Endodermal cell (in vitro differentiated cells): ENCODE measurements at places on chromosomes 5 and 9.
A peak's percentile ranks its signal among the peaks of the same experiment; 100 is the strongest.

DNA sequence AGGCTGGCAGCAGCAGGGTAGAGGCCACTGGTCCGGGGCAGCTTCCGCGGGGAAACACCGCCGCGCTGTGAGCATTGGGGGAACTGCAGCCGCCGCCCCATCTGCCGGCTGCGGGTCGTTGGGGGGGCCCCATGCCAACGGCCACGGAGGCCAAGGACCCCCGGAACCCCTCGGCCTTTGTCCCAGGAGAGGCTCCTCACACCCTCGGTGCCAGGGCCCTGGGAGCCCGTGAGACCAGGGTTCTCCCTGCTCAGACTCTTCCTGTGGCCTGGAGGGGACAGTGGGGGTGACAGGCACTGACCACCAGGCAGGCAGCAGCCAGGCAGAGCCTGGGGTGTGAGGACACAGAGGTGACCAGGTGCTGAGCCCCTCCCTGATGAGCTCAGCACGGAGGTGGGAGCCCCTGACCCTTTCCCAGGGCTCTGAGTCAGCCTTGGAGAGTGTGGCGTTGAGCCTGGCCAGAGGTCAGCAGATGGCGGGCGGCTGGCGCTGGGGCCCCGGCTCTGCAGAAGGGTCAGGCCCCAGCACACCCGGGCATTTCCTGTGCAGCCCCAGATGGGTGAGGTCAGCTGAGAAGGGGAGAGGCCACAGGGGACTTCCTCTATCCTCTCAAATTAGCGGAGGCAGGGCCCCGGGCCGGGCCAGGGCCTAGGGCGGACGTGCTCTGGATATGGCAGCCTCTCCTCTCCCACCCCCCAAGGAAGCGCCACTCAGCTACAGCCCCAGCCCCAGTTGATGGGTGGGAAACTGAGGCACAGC, 17.9 kb upstream of the EGFL7 start:
- no peak overlapping the region for H3K27ac ChIP-seq
- peak; percentile 87 for DNase-seq
- H3K36me3 ChIP-seq: no peaks in the 10 kb centered on the region
- H3K4me3 ChIP-seq: no peak overlapping the region
- H3K4me1 ChIP-seq: no peaks in the 10 kb centered on the region

GRCh38 chr5:118921866-118922265, 66.5 kb downstream of the DTWD2 start:
- no peaks in the 10 kb centered on the region for H3K27me3 ChIP-seq
- H3K4me3 ChIP-seq: no peak overlapping the region
- no peak overlapping the region for H3K27ac ChIP-seq
- DNase-seq: no peak

GRCh38 chr5:17930346-17930745, 296.1 kb downstream of the TAF11L14 start:
- no peaks in the 10 kb centered on the region for H3K4me1 ChIP-seq
- H3K36me3 ChIP-seq: no peaks in the 10 kb centered on the region
- H3K4me3 ChIP-seq: no peak overlapping the region
- no peak overlapping the region for H3K27ac ChIP-seq

DNA sequence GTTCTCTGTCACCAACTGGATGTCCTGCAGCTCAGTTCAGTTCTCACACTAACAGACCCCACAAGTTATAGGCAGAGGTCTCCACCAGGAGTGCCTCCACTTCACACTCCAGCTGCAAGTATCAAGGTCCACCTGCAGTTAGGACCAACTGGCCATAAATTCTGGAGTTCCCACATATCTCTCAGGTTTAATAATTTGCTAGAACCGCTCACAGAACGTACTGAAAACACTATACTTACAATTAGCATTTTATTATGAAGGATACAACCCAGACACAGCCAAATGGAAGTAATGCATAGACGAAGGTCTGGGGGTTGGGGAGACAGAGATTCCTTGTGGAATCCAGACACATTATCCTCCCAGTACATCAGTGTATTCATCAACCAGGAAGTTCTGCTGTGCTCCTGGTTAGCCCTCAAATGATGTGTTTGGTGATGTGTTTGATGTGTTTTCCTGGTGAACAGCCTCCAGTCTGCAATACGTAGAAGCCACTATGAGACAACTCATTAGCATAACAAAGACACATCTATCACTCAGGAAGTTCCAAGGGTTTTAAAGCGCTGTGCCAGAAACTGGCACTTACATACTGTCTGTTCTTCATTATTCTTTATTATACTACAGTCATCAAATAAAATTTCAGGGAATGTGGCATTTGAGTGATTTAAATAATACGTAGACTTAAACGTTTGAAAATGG, 25.4 kb downstream of the OGN start:
- no peak for DNase-seq
- peak overlapping the region; percentile 26 for H3K27ac ChIP-seq
- H3K27me3 ChIP-seq: no peaks in the 10 kb centered on the region
- peaks cover 7% of the 10 kb centered on the region for H3K4me1 ChIP-seq
- no peak overlapping the region for H3K4me3 ChIP-seq
